ENCODE measurements at places on chromosomes 3 and 15. TPM values are rescaled to one million over a fixed set of nuclear protein-coding genes. Genes with fewer than 3 reads are reported as not detected.

DNA sequence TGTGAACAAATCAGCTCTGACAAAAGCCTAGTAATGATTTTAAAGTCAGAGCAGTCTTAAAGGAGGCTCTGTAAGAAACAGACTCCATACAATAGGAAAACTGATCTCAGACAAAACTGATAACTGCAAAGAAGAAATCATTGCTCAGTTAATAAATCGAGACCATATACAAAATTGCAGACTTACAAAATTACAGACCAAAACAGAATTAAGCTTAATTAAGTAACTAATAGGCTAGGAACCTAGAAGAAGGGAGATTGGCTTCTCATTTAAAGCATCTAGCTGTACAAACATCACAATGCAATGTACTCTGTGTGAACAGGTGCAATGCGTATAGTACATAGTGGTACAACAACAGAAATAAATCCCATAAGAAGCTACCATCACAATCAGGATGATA is 46.3 kb downstream of the ZBTB20 start:
- peaks cover 12% of the 10 kb centered on the region for H3K4me1 ChIP-seq
- H3K27ac ChIP-seq: peak overlapping the region; percentile 71
- peak overlapping the region; percentile 45 for H3K4me3 ChIP-seq
- DNase-seq: no peak

GRCh38 chr3:32595323-32595722 is 24.7 kb upstream of the DYNC1LI1 start:
- H3K4me3 ChIP-seq: no peak overlapping the region
- H3K4me1 ChIP-seq: no peaks in the 10 kb centered on the region
- H3K27me3 ChIP-seq: peaks cover 6% of the 10 kb centered on the region
- H3K36me3 ChIP-seq: no peaks in the 10 kb centered on the region
- no peak for DNase-seq

DNA sequence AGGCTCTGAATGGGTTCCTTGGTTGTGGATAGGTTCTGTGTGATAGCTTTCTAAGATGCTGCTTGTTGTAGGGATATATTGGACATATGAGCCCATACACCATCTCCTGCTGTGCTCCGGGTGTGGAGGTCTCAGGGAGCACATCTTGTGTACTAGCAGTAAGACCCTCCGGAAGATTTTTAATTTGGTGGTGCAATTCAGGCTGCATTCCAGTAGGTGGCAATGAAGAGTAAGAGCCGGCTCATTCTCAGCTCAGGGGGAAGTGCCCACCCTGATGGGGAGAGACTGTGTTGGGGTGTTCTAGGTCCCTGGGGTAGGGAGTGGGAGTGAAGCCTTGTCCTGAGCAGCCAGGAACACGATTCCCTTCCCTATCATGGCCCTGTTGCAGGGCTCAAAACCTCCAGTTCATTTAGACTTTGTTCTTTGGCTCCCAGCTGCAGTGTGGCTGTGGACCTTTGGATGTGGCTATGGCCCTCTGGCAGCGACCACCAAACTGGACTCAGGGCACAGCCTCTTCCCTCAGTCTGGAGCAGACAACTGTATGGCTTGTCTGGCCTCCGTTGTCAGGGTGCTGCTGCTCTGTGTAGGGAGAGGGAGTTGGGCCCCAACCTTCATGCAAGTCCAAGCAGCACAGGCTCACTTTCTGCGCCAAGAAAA is 104.7 kb downstream of the UNC13C start:
- H3K4me3 ChIP-seq: no peak overlapping the region
- no peaks in the 10 kb centered on the region for H3K4me1 ChIP-seq
- DNase-seq: no peak
- no peak overlapping the region for H3K27ac ChIP-seq
- no peaks in the 10 kb centered on the region for H3K36me3 ChIP-seq

The FBXO40 gene
- not detected for total RNA-seq

DNA sequence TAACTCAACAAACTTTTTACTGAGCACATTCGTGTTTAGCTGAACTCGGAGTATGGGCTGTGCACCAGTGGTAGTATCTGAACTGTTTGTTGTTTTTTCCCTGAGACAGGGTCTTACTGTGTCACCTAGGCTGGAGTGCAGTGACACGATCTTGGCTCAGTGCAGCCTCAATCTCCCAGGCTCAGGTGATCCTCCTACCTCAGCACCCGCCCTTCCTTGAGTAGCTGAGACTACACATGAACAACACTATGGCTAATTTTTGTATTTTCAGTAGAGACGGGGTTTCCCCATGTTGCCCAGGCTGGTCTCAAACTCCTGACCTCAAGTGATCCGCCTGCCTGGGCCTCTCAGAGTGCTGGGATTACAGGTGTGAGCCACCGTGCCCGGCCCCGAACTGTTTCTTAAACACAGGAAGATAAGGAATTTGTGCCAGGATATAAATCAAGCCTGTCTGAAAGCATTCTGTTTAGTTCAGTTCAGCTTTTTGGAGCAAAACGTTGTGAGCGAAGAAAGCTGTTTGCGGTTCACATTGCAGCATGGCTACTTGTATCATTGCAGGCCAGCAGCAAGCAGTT is 40.4 kb upstream of the SKOR1 start:
- H3K36me3 ChIP-seq: peaks cover 4% of the 10 kb centered on the region
- no peaks in the 10 kb centered on the region for H3K4me1 ChIP-seq
- H3K4me3 ChIP-seq: no peak overlapping the region
- no peaks in the 10 kb centered on the region for H3K27me3 ChIP-seq
- H3K27ac ChIP-seq: no peak overlapping the region
- no peak for DNase-seq

The ZNF502 gene
- total RNA-seq: 8.1 TPM

DNA sequence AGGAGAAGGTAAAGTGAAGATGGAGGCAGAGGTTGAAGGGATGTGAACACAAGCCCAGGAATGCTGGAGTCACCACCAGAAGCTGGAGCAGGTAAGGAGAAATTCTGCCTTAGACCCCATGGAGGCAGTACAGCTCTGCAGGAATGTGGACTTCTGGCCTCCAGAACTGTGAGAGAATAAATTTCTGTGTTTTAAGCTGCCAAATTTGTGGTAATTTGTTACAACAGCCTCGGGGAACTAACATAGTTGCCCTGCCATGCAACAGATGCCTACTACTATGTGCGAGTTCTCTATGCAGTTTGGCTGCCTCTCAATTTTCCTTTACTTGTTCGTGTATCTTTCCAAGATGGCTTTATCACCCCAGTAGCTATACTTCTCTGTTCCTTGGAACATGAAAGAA is 394.1 kb downstream of the TUSC7 start:
- DNase-seq: no peak
- H3K4me3 ChIP-seq: no peak overlapping the region
- no peaks in the 10 kb centered on the region for H3K4me1 ChIP-seq

DNA sequence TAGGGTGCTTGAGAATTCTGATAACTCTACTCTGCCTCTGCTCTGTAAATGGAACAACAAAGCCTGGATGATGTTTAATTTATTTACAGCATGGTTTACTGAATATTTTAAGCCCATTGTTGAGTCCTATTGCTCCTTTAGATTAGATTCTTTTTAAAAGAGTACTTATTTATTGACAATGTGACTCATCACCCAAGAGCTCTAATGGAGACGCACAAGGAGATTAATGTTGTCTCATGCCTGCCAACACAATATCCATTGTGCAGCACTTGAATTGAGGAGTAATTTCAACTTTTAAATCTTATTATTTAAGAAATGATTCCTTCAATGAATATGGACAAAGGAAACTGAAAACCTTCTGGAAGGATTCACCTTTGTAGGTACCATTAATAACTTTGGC is 691.4 kb downstream of the ZBBX start:
- DNase-seq: no peak
- no peaks in the 10 kb centered on the region for H3K27me3 ChIP-seq
- H3K4me3 ChIP-seq: no peak overlapping the region
- H3K4me1 ChIP-seq: no peaks in the 10 kb centered on the region
- no peaks in the 10 kb centered on the region for H3K36me3 ChIP-seq

DNA sequence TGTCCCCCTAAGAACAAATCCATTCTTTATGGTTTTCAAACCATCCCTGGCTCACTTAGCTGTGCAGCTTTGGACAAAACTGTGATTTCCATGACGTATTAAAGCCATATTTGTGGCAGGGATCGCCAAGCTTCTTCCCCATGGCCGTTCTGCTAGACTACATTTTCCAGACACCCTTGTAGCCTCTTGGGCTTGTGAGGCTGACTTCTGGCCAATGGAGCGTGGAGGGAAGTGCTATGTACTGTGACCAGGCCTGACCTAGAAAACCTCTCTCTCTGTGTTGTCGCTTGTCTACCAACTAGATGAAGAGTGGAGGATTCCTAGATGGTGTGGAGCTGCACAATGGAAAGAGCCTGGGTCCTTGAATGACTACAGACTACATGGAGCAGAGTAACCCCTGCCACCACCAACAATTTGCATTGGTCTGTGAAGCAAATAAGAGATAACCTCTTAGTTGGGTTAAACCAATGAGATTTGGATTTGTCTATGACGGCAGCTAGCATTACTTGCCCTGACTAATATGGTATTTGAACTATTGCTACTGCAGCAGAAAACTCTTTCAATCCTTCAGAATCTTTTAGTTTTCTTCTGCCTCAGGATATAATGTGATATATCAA is 22.1 kb upstream of the MGLL start:
- no peaks in the 10 kb centered on the region for H3K36me3 ChIP-seq
- no peaks in the 10 kb centered on the region for H3K4me1 ChIP-seq
- H3K27ac ChIP-seq: no peak overlapping the region

Data from sigmoid colon (tissue), 7 donors.